Lung (tissue), 17 donors: ENCODE measurements at places on chromosomes 2 and 18. TPM values are rescaled to one million over a fixed set of nuclear protein-coding genes. Genes with fewer than 3 reads are reported as not detected.

BIN1 gene
- 41.7 TPM for total RNA-seq

GRCh38 chr18:21897811-21898210 lies 157.2 kb downstream of the MIB1 start:
- peak; percentile 72 for DNase-seq

- no peak for DNase-seq
Measured at GRCh38 chr2:60710707-60711106, 45.4 kb upstream of the PAPOLG start.

GRCh38 chr2:99152199-99152895 lies 2.4 kb downstream of the TSGA10 start:
- no peak for DNase-seq

DNA sequence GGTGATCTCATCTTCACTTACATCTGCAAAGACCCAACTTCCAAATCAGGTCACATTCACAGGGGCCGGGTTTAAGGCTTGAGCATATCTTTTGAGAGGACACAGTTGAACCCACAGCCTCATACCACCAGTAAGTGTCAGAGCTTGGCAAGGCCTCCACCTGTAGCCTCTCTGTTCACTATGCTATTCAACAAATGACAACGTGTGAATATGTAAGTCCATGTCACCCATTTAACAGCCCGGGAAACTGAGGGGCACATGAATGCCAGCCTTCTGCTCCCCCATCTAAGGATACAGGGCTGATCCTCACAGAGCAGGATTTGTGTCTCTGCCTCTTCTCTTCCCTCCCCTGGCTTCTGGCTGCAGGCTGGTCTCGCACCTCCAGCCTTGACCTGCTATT lies 3.5 kb upstream of the KCNF1 start:
- DNase-seq, result no peak

DNA sequence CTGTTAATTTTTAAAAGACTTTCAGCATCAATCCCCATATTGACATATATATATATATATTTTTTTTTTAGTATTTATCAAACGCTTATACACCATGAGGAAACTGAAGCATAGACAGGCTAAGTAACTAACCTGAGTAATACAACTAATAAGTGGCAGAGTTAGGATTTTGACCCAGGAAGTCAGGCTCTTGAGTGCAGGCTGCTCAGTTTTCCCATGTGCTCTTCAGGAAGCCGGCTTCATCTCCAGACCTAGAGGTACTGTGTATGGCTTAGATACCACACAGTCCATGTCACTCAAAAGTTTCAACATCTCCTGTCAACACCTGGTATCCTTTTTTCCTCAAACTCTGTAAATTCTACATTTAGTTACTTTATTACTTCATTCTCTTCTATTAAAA lies 841.7 kb upstream of the ACVR2A start:
- no peak for DNase-seq

TPO gene
- 0.31 TPM for total RNA-seq
